ENCODE measurements at places on chromosomes 2 and 18.

DNA sequence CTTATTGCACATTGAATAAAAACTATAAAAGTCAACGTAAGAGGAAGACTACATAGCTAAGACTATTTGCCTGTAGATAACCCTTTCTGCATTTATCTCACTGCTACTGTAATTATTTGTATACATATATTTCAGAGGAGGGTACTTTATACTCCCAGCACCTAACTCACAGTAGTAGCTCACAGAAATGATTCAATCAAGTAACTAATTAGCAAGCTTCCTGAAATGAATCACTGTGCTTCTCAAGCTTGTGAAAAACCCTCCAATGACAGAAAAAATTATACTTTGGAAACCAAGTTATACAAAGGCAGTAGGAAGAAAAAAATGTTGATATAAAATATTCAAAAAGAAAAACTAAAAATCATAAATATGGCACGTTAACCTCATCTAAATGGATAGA, 124.9 kb downstream of the NBAS start:
- no peak for DNase-seq

DNA sequence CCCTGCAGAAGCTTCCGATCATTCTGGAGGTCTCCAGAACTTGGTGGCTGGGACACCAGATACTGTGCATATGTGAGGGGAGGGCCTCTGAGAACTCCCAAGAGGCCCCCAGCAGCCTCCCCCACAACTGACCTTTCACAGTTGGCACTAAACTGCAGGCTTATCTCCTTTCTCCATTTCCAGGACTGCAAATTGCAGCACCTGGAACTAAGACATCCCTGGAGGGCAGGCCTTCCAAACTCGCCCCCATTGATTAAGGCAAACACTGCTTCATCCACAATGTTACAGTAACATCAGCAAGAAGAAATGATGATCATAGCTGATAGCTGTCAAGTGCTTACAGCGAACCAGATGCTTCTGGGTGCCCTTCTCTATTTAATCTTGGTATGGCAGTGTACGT, 67.9 kb downstream of the TGOLN2 start:
- no peak for DNase-seq

GRCh38 chr2:177164131-177164530, 48.5 kb upstream of the HNRNPA3 start:
- DNase-seq, result no peak

- no peak for DNase-seq
These were observed 57.1 kb upstream of the PKDCC start for GRCh38 chr2:41990688-41991087.

DNA sequence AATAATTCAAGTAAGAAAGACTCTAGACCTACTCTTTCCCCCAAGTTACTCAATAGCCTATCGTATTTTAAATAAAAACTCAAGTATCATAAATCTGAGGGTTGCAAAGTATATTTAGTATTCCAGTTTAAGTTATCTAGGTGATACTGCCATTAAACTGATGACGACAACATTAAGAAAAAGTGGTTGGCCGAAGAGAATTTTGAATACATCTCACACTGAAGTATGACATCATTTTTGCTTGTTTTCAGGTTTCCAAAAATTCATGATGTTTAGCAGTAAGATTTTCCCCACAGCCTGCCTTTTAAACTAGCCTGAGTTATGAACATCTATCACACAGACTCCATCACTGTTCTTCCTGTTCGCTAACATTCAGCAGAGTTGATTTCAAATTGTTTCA, 102.1 kb upstream of the RAB27B start:
- no peak for DNase-seq

- DNase-seq, result no peak
These were observed 1400.8 kb upstream of the DDX18 start for GRCh38 chr2:116413659-116414058.

All from activated T-cell treated with anti-CD3 and anti-CD28 coated beads, Interleukin-2, amount 50 U/mL, for 48 hours (primary cell).